Nephron progenitor cell (in vitro differentiated cells): ENCODE measurements at places on chromosomes 3 and 15.

- H3K4me3 ChIP-seq = no peak overlapping the region
- no peaks in the 10 kb centered on the region for H3K36me3 ChIP-seq
- H3K4me1 ChIP-seq = peaks cover 6% of the 10 kb centered on the region
- no peak overlapping the region for H3K27ac ChIP-seq
- no peaks in the 10 kb centered on the region for H3K27me3 ChIP-seq
Observed at GRCh38 chr3:156769721-156770654, 56.2 kb upstream of the LEKR1 start.

GRCh38 chr3:152083135-152083534 lies 185.6 kb upstream of the MBNL1 start:
- H3K27me3 ChIP-seq = no peaks in the 10 kb centered on the region
- no peak for DNase-seq
- H3K36me3 ChIP-seq = peaks cover 6% of the 10 kb centered on the region
- peaks cover 47% of the 10 kb centered on the region for H3K4me1 ChIP-seq

GRCh38 chr3:160369784-160370183 lies 29.2 kb downstream of the IFT80 start:
- H3K27ac ChIP-seq = no peak overlapping the region
- DNase-seq = no peak
- peaks cover 44% of the 10 kb centered on the region for H3K36me3 ChIP-seq
- no peaks in the 10 kb centered on the region for H3K27me3 ChIP-seq
- H3K4me3 ChIP-seq = no peak overlapping the region
- no peaks in the 10 kb centered on the region for H3K4me1 ChIP-seq

DNA sequence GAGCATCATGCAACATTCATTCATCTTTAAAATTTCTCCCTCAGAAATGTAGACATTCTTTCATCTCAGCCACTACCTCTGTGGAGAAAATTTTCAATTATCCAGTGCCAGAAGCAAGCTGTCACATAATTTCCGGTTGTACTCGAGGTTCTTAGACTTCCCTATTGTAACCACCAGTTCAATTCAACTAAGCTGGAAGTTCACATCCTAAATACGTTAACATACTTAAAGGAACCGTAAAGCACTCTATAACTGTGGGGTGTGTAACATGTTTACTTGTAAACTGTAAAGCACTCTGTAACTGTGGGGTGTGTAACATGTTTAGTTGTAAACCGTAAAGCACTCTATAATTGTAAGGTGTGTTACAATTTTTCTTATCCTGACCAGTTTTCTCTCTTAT lies 150.3 kb downstream of the PLCL2 start:
- H3K27ac ChIP-seq = no peak overlapping the region
- H3K4me1 ChIP-seq = peaks cover 13% of the 10 kb centered on the region
- peaks cover 5% of the 10 kb centered on the region for H3K27me3 ChIP-seq
- H3K36me3 ChIP-seq = no peaks in the 10 kb centered on the region

- H3K4me1 ChIP-seq = peaks cover 14% of the 10 kb centered on the region
- H3K27ac ChIP-seq = no peak overlapping the region
- no peak overlapping the region for H3K4me3 ChIP-seq
- H3K36me3 ChIP-seq = peaks cover 24% of the 10 kb centered on the region
- H3K27me3 ChIP-seq = no peaks in the 10 kb centered on the region
Observed at GRCh38 chr3:178291574-178292370, 244.5 kb upstream of the KCNMB2 start.

DNA sequence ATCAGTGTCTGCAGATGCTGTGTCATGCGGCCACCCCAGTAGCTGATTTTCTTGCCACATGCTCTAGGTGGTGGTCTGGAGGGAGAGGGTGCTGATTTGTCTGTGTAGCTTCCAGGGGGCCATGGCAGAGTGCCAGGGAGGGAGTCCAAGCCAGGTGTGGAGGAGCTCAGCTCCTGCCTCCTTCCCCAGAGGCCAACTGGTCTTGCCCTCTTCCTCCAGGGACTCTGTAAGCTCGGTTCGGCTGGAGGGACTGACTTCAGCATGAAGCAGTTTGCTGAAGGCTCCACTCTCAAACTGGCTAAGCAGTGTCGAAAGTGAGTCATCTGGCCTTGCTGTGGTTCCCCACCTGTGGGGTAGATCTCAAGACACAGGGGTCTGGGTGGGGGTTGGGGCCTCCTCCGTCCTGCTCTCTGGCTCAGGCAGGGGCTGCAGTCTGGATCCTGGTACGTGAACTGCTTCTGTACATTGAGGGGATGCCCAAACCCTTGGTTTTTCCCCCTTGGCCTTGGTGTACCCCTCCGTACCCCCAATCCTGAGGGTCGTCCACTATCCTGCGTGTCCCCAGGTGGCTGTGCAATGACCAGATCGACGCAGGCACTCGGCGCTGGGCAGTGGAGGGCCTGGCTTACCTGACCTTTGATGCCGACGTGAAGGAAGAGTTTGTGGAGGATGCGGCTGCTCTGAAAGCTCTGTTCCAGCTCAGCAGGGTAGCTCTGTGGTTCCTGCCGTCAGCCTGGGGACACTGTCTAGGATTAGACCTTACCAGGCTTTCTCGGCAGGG lies 6.9 kb upstream of the RCCD1 start:
- peaks cover 58% of the 10 kb centered on the region for H3K36me3 ChIP-seq
- no peak overlapping the region for H3K4me3 ChIP-seq
- H3K27ac ChIP-seq = no peak overlapping the region
- H3K4me1 ChIP-seq = no peaks in the 10 kb centered on the region
- no peak for DNase-seq

- H3K4me1 ChIP-seq = peaks cover 25% of the 10 kb centered on the region
- H3K27me3 ChIP-seq = no peaks in the 10 kb centered on the region
- no peaks in the 10 kb centered on the region for H3K36me3 ChIP-seq
- H3K27ac ChIP-seq = peak overlapping the region; percentile 28
Observed at GRCh38 chr3:117762621-117763037, 1053.0 kb downstream of the TUSC7 start.

GRCh38 chr3:130906374-130906995 lies 12.6 kb downstream of the ATP2C1 start:
- H3K36me3 ChIP-seq = peaks cover 44% of the 10 kb centered on the region
- H3K4me3 ChIP-seq = no peak overlapping the region
- no peak overlapping the region for H3K27ac ChIP-seq
- H3K4me1 ChIP-seq = peaks cover 25% of the 10 kb centered on the region
- DNase-seq = no peak
- no peaks in the 10 kb centered on the region for H3K27me3 ChIP-seq

DNA sequence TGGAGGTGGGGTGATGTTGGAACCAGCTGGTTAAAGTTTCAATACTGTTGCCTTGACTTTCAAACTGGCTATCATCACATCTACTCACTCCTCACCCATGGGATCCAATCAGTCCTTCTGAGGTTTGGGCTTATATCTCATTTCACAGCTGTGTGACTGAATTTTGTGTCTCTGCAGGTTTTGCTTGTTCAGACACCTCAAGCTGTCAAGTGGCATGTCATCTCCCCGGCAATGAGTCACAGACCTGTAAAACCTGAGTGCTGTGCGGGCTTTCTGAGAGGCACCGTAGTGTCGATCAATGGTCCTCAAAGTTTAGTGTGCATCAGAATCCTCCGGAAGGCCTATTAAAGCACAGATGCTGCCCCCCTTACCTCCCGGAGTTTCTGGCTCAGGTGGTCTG lies 86.4 kb upstream of the RORA start:
- no peak overlapping the region for H3K4me3 ChIP-seq
- DNase-seq = no peak
- H3K27ac ChIP-seq = no peak overlapping the region
- peaks cover 8% of the 10 kb centered on the region for H3K4me1 ChIP-seq
- H3K36me3 ChIP-seq = no peaks in the 10 kb centered on the region
- peaks cover 12% of the 10 kb centered on the region for H3K27me3 ChIP-seq

DNA sequence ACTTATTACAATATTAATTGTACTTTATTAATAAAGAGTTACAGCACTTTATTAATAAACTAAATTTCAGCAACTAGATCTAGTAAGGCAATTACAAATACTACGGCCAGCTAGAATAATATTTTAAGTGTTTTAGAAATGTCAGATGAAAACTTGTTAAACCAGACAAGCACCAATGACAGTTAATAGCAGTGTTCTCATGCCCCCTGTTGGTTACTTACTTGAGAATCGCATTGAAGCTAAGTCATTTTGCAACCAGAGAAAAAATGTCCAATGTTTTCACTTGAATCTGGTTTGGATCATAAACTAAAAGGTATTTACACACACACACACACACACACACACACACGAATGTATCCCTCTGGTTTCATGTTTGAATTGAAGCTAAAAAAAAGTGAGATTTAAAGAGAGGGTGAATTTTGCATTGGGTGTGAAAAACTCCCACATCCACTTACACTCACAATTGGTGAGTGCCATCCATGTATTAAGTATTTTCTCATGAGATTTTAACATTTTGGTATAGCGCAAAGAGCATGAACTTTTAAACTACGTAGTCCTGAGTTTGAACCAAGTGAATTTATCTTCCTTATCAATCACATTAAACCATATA lies 347.7 kb downstream of the ZBBX start:
- H3K27ac ChIP-seq = no peak overlapping the region
- H3K27me3 ChIP-seq = no peaks in the 10 kb centered on the region
- H3K4me3 ChIP-seq = no peak overlapping the region
- no peaks in the 10 kb centered on the region for H3K36me3 ChIP-seq
- peak; percentile 4 for DNase-seq

GRCh38 chr3:112260563-112260962 lies 33.5 kb downstream of the SLC9C1 start:
- H3K36me3 ChIP-seq = peaks cover 2% of the 10 kb centered on the region
- H3K27ac ChIP-seq = peak overlapping the region; percentile 1
- DNase-seq = no peak
- H3K4me1 ChIP-seq = no peaks in the 10 kb centered on the region
- no peak overlapping the region for H3K4me3 ChIP-seq

DNA sequence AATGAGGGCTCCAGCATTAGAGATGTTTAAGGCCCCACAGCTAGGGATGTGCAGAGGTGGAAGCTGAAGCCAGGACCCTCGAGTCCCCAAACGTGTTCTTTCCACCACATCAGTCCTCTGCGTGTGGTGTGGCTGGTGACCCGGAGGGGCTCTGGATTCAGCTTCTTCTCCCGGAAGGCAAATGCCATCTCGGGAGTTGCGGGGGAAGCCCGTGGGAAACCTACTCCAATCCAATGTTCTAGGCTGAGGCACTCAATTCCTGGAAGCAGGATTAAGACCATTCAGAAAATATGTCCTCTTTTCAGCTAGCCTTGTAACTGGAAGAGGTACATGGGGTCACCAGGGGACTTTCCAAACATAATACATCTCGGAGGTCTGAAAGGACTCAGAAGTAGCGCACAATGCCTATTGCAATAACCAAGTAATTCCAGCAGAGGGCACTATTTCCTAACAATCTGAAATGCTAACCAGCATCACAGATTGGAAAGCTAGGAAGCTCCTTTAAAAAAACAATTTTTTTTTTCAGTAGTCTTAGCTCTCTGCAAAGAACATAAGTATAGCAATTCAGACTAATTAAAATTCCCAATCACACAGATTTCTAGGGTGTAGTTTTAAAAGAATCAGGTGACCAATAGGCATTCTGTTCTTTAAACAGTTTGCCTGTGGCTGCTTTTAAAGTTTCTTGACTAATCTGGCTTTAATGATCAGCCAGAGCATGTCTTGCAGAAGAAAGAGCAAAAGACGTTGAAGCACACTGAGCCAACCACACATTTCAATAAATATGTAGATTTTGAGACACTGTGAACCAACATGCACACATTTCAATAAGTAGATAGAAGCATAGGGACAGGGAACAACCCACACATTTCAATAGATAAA lies 36.1 kb downstream of the BNC1 start:
- H3K27me3 ChIP-seq = peaks cover 31% of the 10 kb centered on the region
- H3K4me3 ChIP-seq = no peak overlapping the region
- H3K36me3 ChIP-seq = no peaks in the 10 kb centered on the region
- DNase-seq = peak; percentile 43

- no peak for DNase-seq
- H3K36me3 ChIP-seq = peaks cover 5% of the 10 kb centered on the region
- no peak overlapping the region for H3K27ac ChIP-seq
- H3K4me1 ChIP-seq = peaks cover 63% of the 10 kb centered on the region
Observed at GRCh38 chr15:67784856-67785430, 40.4 kb upstream of the SKOR1 start.

DNA sequence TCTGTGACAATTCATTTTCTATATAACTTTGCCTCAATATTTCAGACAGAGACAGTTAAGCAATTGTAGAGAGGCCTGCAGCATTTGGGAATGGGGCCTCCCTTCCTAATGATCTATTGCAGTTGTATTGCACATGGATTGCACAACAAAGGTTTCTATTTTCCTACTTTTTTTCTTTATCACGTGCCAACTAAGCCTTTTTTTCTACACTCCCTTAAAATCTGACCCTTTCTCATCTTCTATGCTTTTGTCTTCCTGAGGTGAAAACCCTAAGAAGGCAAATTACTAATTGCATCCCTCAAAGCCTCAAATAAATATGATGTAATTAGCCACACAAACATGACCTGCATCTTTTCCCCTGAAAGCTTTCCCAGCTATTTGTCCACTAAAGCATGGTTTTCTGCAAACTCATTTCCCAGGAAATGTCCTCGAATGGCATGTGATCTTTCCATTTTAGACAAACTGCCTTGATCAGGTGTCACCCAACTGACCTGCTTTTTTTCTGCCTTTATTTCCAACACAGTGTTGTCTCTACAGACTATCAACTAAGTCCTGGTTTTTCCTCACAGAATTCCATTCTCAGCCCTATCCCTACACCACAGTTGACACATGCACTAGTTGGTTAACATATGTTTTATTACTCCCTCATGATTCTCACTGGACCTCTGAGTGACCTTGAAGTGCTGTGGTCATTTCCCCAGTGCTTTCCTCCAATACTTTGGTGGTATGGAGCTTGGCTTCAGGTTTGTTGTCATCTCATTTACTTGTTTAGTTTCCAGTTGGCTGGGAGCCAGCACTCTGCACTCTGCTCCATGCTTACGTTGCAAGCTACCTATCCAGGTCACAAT lies 31.9 kb upstream of the TSC22D2 start:
- H3K4me3 ChIP-seq = no peak overlapping the region
- no peaks in the 10 kb centered on the region for H3K27me3 ChIP-seq
- DNase-seq = no peak
- peaks cover 44% of the 10 kb centered on the region for H3K4me1 ChIP-seq

DNA sequence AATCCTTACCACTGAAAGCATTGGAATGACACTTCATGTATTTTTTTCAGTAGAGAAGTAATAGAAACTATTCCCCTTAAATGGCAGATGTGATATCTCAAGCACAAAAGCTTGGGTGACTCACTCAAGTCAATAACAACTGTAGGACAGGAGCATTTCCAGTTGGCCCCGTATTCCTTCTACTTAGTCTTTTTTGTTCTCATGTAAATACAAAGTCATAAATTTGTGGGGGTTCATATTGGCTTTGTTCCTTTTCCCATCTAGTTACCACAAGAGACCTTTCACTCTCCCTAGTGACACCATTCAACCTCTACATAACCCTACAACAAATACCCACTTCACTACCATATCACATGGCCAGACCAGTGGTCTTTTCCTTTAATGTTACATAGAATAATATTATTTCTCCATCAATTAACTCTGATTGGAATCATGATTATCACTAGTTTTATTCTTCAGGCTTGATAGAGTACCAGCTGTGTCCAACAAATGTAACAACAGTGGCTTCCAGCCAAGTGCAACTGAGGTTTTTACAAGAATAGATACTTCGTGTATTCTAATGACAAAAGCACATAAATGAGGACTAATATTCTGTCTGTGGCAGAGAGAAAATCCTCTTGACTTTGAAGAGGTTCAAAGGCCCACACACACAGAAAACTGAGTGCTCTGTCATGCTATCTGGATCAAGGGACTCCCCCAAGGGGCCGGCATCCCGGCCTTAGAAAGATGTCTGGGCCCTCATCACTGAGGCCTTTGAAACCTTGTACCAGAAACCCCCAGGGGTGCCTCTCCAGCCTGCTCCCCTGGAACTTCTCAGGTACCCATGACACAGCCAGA lies 94.0 kb upstream of the THBS1 start:
- no peak for DNase-seq
- H3K4me1 ChIP-seq = no peaks in the 10 kb centered on the region
- H3K27me3 ChIP-seq = peaks cover 4% of the 10 kb centered on the region
- H3K4me3 ChIP-seq = no peak overlapping the region
- H3K36me3 ChIP-seq = no peaks in the 10 kb centered on the region

- H3K27me3 ChIP-seq = no peaks in the 10 kb centered on the region
- H3K4me3 ChIP-seq = no peak overlapping the region
- H3K4me1 ChIP-seq = peaks cover 20% of the 10 kb centered on the region
- no peak overlapping the region for H3K27ac ChIP-seq
Observed at GRCh38 chr3:4866866-4867265, 112.4 kb upstream of the BHLHE40 start.
